Activated naive CD4-positive, alpha-beta T cell treated with anti-CD3 and anti-CD28 coated beads for 36 hours (primary cell): ENCODE measurements at places on chromosomes 7 and 10.
A peak's percentile ranks its signal among the peaks of the same experiment; 100 is the strongest.

GRCh38 chr10:8049045-8049864, 5.2 kb upstream of the GATA3 start:
- DNase-seq = no peak

DNA sequence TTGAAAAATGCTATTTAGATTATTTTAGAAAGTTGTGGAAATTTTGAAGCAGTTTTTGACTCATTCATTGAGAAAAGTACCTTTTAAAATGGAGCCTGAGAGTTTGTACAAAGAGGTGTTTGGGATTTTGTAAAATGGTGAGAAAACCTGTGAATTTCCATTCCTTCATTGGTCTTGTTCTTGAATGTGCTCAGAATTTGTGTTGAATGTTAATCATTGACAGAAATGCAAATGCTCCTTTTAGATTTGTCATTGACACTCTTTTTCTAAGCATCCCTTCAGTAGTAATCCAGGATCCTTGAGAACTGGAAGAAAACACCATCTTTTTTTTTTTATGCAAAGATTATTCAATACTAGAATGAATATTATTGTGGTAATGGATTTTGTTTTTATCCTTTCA, 74.8 kb downstream of the LCOR start:
- no peak for DNase-seq

DNA sequence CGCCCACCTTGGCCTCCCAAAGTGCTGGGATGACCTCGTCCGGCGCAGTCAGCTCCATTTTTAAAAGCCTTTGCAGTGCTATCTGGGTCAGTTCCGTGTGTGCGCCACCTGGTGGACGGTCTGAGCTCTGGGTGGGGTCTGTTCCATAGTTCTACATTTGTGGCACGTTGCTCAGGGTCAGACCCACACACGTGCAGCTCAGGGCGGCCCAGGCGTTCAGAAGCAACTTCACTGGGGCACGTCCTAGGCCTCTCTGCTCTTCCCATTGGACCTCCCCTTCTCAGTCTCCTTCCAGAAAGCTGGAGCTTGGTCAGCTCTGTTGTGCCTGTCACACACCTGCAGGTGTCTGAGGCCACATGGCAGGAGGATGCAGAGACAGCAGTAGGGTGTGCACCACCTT, 137.9 kb downstream of the DNAJB6 start:
- no peak for DNase-seq

- DNase-seq = peak; percentile 67
Measured at GRCh38 chr7:108442039-108442568, 14.1 kb downstream of the NRCAM start.

- DNase-seq = peak; percentile 42
Measured at GRCh38 chr7:74289659-74290552, 699 bp downstream of the CLIP2 start.
